Effector CD4-positive, alpha-beta T cell (primary cell): ENCODE measurements at places on chromosomes 1 and 21.

GRCh38 chr1:183841950-183842794, 37.3 kb downstream of the RGL1 start:
- DNase-seq: no peak

DNA sequence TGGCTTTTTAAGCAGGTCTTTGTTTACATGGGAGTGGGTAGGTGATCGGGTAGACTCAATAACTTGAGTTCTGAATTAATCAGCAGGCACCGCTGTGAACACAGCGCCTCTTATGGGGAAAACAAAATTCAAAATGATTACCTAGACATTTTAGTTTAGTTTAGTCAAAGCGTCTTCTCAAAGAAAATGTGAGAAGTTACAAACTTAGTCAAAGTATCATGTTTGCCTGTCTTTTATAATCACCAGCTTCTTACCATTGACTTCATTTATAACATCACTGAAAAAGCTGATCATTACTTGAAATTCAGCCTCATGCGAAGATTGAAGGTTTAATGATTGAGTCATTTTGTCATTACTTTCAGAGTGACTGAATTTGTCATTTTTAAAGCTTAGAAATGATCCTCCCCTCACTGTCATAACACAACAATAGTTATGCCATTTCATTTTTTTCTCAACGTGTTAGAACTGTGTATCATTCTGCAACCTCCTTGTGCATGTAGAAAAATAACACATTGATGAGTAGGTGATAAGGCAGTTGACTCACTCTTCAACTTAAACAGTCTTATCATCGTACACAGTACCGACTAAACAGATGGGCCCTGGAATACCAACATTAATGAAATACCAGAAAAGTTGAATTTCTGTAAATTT, 188.5 kb downstream of the NFIA start:
- no peak for DNase-seq

GRCh38 chr1:214123061-214123784, 135.4 kb downstream of the PROX1 start:
- no peak for DNase-seq

DNA sequence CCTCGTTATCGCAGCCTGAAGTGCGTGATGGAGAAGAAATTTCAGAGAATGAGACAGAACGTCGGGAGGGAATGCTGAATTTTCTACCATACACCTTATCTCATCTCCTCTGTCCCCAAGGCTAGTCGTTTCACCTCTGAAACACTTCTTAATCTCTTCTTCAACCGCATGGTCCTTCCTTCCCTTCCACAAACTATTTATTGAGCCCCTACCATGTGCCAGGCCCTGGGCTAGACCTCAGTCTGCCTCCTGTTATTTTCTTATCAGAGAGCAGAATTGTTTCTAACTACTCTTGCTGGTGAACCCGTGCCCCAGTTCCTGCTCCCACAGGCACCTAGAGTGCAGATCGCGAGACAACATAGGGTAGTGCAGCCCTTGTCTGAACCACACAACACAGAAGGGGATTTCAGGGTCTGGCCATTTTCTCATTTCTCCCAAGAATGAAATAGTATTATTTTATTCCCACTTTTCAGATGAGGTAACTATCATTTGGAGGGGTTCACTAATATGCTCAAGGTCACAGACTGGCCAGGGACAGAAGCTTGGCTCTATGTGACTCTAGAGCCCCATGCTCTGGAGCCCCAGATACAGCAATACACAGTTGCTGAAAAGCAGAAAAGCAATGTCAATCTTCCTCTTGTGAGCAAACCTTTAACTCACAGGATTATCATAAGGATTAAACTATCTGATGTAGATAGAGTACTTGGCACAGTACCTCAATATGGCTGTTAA, 598 bp upstream of the ADIPOR1 start:
- DNase-seq: no peak

DNA sequence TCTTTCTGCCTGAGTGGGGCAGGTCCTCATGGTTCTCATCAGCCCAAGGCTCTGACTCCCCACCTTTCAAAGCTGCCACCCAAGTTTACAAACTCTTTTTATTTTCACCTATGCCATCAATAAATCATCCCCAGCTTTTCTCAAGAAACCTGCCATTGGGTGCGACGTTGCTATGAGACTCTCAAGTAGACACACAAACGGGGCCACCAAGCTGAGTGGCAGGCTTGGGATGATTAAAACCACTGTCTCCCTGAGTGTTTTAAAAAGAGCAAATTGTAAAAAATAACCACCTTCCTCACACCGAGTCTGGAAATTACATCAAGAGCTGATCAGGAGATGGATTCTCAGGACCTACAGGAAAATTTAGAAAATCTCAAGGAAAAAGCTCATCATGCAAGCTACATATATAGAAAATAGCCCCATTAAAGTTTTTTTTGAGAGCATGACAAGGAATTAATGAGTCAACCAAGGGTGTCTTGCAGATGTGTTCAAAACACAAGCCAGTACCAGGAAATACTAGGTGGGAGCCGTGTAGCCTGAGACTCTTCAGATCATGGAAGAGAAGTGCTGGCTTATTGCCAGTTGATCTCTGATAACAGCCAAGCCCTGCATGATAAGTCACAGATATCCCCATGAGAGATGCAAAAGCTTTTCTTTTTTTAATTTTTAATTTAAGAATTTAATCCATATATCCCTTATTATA, 158.4 kb upstream of the BACE2 start:
- DNase-seq: no peak

DNA sequence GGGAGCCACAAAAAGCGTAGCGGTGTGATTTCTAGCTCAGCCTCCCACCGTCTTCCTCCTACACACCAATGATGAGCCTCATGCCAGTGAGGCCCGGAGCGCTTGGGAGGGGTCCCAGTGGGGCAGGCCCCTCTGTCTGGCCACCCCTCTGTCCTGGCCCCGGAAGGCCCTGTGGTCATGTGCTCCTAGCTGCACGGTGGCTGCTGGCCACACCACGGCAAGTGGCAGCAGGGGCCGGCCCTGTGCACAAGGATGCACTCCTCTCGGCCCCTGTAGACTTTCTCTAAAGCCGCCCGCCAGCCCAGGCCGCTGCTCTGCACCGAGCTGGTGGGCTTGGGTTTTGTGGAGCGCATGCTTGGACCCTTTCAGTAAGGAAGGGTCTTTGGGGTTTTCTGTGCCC, 53.6 kb downstream of the KCNAB2 start:
- no peak for DNase-seq

DNA sequence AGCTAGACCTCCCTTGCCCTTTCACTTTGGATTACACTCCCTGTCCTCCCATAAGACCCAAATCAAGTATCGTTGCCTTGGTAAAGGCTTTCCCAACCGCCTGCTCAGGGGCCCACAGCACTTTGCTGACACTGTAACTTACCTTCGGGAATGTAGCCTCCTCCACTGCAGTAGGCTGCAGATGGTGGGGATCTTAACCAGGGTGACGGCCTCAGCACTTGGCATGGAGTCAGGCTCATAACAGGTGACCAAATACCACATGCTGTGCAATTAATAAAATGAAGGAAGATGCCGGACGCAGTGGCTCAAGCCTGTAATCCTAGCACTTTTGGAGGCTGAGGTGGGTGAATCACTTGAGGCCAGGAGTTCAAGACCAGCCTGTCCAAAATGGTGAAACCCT, 88.7 kb upstream of the IRF2BP2 start:
- DNase-seq: no peak

GRCh38 chr1:203025686-203026030, 633 bp upstream of the PPFIA4 start:
- no peak for DNase-seq

DNA sequence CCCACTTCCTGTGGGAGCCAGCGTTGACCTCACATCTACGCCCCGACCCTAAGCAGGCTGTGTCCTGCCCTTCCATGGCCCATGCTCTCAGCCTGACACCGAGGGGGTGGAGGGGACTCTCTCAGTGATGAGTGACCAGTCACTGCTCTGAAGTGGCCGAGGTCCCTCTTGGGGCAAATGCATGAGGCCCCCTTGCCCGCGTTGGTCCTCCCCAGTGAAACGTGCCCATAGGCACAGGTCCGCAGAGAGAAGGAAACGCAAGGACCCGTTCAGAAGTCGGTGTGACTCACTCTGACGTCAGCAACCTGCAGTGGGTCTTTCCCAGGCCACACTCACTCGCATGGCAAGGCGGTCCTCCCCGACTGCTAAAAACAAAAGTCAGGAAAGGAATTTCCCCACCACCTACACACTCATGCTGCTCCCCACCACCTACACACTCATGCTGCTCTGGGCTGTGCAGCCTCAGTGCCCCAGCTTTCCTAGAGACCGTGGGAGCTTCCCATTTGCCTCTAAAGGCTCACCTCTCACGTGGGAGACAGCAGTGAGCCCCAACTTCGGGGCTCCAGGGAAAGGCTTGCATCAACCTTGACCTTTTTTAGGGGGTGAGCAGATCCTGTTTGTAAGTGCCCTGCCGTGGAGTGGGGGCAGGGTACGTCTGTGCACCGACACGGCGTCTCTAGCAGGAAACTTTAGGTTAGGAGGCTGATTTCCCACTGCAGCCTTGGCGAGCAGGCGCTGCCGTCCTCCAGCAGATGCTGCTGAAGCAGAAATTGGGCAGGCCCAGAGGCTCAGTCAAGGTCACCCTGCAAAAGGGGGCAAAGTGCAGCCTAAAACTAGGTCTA, 11.4 kb downstream of the UBASH3A start:
- peak; percentile 91 for DNase-seq

DNA sequence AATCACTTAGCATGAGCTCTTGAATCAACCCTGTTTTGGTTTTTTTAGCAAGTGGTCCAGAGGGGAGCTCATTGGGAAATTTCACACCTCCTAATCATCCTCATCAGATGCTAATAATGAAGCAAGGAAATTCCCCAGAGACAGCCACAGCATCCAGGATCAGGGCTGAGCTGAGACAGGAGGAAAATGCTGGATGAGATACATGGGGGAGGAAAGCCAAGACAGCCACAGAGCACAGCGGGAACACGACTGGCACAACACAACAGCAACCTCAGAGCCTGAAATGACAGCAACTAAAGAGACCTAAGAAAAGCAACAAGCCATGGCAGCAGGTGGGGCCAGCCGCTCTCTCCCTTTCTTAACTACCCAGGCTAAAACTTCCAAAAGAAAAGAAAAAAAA, 70.4 kb downstream of the UBR4 start:
- no peak for DNase-seq

DNA sequence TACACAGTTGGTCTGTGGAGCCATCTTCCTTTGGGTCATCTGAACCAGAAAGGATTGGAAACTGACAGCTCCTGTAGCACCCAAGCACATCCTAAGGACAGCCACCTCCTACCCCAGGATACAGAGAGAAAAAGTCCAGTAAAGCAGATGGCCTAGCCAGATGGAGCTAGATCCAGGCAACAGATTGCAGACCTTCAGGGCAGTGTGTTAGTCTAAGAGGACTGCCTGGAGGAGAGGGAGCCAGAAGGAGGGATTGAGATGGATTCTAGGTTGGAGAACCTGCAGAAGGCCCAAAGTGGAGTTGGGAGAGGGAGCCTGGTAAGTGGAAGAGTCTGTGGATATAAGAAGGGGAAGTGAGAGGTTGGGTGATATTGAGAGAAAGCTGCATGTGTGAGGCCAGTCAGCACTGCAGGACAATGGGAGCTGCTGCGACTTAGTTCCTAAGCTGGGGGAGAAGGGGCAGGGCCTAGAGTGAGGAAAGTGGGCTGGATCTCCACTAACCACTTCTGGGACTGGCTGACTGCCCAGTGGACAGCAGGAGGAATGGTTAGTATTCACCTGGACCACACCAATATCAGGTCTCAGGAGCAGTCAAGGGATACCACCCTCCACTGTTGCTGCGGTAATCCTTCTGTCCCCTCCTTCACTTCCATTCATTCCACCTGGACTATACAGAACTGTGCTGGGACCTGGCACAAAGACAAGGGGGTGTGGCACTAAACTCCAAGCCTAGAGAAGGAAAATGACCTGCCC, 13.4 kb downstream of the BCAN start:
- DNase-seq: no peak

DNA sequence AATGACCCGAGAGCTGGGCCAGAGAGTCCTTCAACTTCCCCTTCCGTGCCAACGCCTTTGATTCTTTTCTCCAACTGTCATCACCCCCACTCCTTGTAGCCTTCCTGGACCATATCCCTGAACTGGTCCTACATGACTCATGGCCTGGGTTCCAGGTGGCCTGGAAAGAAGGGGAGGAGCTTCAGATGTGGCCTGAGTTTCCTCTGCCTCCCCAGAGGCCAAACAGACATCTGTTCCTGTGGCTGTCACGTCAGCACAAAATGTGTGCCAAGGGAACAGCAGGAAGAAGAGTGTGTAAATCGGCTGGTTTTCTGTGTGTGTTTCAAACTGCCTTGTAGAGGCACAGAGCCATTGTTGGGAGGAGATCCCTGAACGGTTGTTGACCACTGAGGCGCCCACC, 24.9 kb upstream of the KIRREL1 start:
- no peak for DNase-seq

DNA sequence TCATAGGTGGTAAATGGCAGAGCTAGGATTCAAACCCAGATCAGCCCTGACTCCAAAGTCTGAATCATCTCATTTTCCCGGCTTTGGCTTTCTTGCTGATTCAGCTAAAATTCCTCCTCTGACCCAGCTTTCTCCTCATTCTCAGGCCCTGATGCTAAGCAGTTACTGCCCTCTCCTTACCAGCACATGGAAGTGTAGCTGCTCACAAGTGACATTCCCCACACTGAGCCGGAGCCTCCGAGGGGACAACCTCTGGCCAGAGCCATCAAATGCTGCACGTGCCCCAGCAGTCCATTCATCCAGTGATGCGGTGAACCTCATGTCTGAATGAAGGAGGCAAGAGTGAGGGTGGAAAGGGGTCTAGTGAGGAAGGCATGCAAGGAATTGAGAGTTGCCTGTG, 11.1 kb downstream of the ITGA10 start:
- no peak for DNase-seq

- no peak for DNase-seq
Measured at GRCh38 chr1:213418268-213419071, 367.4 kb downstream of the RPS6KC1 start.

DNA sequence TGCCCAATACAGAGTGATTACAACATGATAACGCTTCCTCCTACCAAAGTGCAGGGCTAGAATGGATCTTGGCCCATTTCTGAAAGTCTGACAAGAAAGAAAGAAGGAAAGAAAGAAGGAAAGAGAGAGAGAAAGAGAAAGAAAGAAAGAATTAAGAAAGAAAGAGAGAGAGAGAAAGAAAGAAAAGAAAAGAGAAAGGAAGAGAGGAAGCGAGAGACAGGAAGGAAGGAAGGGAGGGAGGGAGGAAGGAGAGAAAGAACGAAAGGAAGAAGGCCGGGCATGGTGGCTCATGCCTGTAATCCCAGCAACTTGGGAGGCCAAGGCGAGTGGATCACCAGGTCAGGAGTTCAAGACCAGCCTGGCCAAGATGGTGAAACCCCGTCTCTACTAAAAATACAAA, 44.1 kb upstream of the PPM1J start:
- no peak for DNase-seq

DNA sequence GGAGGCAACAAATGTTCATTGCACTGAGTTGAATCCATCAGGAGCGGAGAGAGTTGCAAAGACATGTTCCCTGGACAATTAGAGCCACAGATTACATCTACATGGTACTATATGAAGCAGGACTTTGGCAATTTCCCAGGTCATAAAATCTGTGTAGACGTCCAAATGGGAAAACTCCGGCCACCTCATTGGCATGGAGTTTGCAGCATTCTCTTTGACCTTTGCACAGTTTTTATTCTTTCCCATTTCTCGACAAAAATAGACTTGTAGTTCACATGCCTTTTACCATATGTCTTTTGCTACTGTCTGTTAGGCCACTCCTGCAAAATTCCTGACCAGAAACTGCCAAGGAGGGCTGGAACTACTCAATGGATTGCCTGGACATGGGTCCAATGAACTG, 48.2 kb downstream of the UBE2T start:
- no peak for DNase-seq
